Fibroblast of skin of left biceps (primary cell): ENCODE measurements at places on chromosomes 7 and 10.

GRCh38 chr7:124033095-124033806 lies 384 bp upstream of the TMEM229A start:
- DNase-seq = no peak

GRCh38 chr7:8042796-8043535 lies 74.4 kb downstream of the GLCCI1 start:
- no peak for DNase-seq

GRCh38 chr10:30751678-30752331 lies 122.3 kb upstream of the LYZL2 start:
- DNase-seq = no peak

DNA sequence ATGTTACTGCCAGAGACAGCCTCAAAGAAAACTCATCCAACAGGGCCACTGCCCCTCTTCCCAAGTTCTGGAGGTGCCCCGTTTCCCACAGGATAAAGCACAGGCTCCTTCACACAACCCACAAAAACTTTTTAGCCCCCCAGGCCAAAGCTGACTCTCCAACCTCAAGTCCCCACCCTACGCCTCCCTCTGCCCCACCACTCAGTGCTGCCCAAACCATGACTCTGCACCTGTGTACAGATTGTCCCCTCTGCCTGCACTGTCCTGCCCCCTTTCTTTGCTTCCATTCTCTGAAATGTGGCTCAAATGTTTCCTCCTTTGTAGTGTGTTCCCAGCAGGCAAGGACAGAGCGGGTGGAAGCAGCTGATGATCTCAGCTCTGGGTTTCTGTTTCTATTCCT lies 284.0 kb downstream of the GRID1 start:
- no peak for DNase-seq

DNA sequence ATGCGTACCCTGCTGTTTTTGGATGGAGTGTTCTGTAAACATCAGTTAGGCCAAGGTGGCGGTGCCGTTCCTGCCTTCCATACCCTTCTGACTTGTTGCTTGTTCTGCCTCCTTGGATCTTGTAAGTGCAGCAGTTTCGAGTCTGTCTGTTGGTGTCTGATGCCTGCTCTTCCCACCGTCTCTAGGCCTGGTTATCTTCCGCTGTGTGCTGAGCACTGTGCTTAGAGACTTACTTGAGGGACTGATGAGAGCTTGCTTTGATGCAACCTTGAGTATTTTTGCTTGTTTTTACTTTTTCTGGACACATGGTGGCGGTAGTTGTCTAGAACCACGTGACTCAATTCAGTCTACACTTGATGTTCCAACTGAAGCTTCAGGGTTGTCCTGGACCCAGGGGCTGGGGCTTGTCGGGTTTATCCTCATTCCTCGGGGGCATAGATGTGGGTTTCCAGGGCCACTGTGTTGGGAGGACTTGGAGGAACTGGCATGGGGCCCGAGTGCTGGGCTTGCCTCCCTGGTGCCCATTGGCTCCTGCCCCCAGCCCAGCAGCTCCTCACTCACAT lies 14.4 kb upstream of the SPRN start:
- no peak for DNase-seq

- DNase-seq = no peak
Measured at GRCh38 chr10:127400216-127400615, 148.9 kb upstream of the NPS start.

GRCh38 chr10:61992671-61993668 lies 91.5 kb downstream of the ARID5B start:
- DNase-seq = peak; percentile 73

- DNase-seq = no peak
Measured at GRCh38 chr7:17623546-17624185, 316.6 kb downstream of the SNX13 start.

DNA sequence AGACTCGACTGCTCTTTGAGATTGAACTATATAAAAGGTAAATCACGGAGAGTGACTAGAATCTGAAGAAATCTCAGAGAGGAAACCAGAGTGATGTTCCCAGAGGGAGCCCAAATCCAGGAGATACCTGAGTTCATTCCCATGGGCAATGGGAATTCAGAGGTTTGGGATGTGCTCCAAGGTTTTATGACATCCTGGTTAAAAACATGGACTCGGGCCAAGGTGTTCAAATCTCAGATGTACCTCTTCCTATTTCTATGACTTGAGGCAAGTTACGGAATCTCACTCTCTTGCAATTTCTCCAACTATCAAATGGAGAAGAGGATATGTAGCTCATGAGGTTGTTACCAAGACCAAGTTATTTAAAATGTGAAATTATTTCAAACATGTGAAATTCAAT lies 54.5 kb upstream of the RAB18 start:
- DNase-seq = no peak

DNA sequence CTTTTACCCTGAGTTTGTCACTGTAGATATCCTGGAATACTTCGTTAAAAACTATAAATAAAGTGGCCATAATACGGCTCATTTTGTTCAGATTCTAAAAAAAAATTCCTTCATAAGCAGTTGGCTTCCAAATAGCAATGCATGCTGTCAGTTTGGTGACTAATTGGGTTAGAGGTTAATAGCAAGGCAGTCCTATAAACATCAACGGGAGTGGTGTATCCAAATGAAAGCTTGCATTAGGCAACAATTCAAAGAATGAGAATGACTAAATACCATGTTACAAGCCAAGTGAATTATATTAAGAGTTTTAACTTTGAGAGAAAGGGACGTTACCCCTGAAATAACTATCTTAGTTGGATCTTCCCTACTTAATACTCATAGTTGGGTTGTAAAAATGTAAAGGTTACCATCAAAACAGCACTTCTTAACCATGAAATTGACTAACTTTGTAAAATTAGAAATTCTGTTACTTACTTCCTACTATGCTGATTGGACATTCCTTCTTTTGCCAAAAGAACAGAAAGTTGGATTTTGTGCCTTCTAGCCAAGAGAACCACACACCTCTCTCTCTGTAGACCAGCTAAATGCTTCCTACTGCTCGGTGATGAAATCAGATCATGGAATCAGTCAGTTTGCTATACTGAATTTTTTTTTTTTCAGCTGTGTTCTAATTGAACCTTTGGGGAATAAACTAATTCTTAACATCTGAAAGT lies 98.0 kb downstream of the KAT6B start:
- peak; percentile 84 for DNase-seq

DNA sequence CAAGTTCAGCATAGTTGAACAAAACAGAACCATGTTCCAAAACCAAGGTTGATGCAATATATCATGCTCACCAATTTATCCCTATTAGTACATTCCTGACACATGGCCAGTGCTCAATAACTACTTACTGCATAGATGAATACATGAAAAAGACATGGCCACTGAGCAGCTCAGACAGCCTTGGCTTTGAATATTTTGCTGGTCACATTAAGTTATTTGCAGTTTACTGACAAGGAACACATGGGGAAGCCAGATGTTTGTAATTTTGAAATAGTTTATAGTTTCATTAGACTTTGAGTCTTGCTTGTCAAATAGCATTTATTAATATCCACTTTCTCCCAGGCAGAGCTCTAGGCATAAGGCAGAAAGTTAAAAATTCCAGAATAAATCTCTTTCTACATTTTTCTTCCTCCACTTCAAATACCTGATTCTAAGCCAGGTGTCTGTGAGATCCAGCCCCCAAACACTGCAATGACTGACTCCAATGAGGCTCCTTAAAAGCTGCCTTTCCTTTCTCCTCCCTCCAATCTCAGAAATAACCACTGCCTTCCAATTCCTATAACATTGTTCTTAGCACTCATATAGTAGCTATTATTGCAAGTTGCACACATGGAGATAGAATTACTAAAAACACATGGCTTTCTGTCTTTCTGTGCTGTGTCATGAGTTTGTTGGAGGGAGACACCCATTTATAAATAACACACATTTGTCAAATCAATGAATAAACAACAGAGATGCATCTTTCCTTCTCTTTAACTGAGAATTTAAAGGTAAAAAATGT lies 91.3 kb downstream of the PCGF5 start:
- DNase-seq = peak; percentile 74

DNA sequence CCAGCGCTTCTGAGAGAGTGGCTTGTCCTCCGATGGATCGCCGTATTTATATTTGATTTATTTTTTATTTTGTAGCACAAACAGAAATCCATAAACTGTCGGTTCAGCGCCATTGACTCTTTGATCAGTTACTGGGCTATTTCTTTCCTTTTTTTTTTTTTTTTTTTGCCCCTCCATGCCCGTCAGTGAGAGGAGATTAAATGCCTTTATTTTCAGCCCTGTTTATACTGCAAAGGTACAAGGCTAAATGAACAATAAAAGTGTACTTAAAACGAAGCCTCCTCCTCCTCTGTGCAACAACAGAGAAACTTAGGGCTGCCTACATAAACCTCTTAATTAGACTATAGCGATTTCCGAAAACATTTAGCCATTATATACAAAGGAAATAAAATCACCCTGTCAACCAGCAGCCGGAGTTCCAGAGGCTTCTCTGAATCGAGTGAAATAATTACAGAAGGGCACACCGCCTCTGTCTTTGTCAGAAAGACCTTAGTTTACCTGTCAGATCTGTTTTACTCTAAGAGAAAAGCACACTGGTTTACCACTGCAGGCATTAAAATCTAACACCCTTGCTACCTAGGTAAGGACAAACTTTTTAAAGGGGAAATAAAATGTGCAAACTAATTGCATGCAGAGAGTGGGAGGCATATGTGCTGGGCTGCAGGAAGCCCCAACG lies 3.5 kb downstream of the EBF3 start:
- DNase-seq = no peak

DNA sequence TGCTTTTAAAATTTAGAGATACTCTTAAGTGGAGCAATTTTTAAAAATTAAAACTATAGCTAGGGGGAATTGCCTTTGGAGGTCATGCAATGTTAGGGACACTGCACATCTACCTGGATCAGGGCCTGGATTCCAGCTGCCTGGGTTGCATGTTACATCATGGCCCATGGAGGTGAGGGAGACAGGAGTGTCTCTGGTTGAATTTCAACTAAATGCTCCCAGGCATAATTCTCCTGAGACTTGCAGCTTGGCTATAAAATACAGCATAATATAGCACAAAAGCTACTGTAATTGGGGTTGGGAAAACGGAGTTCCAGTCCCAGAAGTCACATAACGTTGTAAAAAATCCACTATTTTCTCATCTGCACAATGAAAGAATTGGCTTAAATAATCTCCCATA lies 782.5 kb downstream of the LRMDA start:
- DNase-seq = no peak

GRCh38 chr10:5365928-5366327 lies 1.2 kb downstream of the UCN3 start:
- no peak for DNase-seq

DNA sequence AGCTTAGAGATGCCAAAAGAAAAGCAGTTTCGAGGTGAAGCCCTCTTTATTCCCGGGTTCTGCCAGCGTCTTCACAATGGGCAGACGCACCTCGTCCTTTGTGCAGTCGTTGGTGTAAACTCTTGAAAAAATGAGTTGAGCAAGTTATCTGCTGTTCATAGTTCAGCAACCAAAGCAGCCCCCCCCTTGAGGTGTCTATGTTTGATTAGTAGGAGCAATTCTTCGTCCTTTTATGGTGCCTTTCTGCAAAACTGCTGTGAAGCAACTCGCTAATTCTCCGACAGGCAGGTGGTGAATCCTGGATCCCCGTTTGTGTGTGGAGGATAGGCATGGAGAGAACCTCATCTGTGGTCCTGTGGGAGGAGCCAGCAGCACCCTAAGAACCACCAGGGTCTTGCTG lies 234.5 kb downstream of the GLRX3 start:
- DNase-seq = no peak

GRCh38 chr7:149561072-149561471 lies 63.5 kb upstream of the ZNF746 start:
- no peak for DNase-seq

DNA sequence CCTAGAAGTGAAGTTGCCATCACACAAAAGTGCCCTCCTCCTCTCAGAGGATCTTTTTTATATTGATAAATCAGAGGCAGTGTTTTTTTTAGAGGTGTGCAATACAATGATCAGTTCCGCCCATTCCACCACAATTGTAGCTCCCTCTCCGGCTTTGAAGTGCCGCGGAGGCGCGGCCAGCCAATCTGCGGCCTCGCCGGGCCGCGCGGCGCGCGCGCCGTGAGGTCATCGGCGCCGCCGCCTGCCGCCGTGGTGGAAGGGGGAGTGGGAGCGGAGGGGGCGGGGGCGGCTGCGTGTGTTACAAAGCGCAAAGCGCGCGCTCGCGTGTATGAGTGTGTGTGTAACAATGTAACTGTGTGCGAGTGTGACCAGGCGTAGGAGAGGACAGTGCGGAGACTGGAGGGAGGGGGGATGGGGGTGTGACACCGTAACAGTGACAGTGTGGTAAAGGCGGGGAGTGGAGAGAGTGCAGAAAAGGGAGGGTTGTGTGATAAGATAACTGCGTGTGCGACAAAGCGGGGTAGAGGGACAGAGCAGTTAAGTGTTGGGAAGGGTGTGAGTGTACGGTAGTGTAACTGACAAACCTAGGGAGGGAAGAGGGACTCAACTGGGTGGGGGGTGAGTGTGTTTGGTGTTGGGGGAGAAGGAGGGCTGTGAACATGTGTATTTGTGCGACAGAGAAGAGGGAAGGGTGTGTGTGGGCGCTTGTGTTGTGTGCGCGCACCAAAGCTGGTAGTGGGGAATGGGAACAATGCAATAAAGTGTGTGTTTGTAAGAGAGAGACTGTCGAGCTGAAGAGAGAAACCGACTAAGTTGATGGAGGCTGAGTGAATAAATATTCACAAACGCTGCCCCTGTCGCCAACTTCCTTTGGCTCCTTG lies at the start of gene SP8:
TSS of gene SP8 (minus strand) at position 108 of the 881 bp plus-strand sequence. CDS start at position 20, 88 bp downstream.
- no peak for DNase-seq

DNA sequence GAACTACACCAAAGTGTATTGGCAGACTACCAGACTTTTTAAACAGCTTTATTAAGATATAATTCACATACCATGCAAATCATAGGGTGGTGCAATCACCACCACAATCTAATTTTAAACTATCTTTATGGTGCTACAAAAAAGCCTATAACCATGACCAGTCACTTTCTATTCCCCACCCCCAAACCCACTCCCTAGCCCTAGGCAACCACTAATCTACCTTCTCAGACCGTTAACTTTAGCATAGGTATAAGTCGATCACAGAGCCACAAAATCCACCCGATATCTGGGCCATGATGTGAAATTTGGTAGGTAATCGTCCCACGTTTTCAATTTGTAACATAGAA lies 536 bp upstream of the POM121 start:
- no peak for DNase-seq

GRCh38 chr7:89183712-89184111 lies 388.2 kb upstream of the TEX47 start:
- no peak for DNase-seq
